ENCODE measurements at places on chromosomes 12 and 14.

DNA sequence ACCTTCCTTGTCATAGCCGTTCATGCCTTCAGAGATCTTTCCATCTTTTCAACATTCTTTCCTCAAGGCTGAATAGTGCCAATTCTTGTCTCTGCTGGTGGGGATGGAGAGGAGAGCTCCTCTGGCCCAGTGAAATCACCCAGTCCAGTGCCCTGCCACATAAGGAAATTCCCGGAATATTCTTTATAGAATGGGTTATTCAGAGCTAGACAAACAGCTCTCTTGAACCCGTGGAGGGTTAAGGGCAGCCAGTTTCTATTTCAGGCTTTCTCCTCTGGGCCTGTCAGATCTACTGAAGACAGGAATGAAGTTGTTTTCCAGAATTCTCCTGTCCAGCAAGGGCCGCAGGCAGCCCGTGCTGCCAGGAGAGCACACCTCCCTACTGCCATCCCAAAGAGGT, 8.1 kb upstream of the NRIP2 start:
- DNase-seq: no peak

- DNase-seq: no peak
Measured at GRCh38 chr12:105294886-105295479, 35.5 kb upstream of the C12orf75 start.

DNA sequence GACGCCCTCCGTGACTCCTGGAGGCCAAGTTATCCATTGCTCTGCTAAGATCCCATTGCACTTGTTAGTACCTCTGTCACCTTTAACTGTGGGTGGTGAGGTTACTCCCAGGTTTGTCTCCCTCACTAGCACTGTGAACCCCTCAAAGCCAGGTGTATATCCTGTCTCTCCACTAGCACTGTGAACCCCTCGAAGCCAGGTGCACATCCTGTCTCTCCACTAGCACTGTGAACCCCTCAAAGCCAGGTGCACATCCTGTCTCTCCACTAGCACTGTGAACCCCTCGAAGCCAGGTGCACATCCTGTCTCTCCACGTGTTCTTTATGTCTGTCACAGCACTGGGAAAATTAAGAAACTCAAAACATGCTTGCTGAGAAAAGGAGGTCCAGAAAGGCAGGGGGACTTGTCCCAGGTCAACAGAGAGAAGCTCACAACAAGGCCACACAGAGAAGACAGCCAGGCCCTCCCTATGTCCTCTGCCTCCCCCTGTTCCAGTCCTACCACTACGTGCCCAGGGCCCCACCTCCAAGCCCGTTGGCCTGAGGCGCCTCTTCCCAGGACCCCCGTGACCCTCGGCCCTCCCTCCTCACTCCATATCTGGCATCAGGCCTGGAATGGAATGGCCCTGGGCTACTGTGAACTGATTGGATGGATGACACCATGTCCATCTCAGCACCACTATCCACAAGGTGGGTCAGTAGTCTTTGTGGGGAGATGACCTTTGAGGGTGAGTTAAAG, 26.4 kb upstream of the FKBP4 start:
- no peak for DNase-seq

DNA sequence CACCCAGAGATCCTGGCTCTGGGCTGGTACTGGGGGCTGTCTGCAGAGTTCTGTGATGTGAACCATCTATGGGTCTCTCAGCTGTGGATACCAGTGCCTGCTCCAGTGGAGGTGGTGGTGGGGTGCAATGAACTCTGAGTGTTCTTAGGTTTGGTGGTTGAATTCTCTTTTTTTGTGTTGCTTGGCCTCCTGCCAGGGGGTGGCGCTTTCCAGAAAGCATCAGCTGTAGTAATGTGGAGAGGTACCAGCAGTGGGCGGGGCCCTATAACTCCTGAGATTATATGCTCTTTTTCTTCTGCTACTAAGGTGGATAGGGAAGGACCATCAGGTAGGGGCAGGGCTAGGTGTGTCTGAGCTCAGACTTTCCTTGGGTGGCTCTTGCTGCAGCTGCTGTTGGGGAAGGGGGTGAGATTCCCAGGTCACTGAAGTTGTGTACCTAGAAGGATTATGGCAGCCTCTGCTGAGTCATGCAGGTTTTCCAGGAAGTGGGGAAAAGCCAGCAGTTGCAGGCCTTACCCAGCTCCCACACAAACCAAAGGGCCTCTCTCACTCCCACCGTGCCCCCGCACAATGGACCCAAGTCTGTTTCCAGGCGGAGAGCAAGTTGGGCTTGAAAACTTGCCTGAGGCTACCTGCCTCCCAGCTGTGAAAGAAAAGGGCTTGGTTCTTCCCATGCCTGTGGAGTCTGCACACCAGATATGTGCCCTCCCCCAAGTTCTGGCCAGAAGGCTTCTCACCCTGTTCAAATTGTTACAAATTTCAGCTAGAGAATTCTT, 18.6 kb downstream of the CCER1 start:
- DNase-seq: no peak

DNA sequence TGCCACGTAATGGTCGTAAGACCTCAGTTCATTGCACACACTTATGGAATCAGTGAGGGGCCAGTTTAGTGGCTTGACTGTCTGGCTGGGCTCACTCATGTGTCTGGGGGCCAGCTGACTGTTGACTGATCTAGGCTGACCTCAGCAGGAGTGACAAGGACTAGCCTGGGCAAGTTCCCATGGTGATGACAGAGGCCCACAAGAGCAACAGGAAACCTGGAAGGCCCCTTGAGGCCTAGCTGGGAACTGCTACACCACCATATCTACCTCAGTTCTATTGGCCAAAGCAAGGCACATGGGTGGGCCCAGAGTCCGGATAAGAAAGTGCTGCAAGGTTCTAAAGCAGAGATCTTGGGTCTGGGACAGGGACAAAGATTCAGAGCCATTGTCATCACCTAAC, 21.3 kb upstream of the RFLNA start:
- no peak for DNase-seq

DNA sequence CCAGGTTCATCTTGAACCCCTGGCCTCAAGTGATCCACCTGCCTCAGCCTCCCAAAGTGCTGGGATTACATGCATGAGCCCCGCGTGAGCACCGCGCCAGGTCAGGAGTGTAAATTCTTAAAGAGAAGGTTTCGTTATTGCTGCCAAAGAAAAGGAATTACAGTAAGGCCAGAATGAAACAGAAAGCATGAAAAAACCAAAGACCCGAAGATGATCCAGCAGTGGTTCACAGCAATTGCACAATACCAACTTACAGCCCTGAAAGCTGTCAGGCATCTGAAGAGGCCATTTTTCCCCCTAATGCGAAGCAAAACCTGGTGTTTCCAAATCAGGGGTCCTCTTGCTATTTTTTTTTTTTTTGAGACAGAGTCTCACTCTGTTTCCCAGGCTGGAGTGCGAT, 10.3 kb downstream of the RBM23 start:
- DNase-seq: no peak

DNA sequence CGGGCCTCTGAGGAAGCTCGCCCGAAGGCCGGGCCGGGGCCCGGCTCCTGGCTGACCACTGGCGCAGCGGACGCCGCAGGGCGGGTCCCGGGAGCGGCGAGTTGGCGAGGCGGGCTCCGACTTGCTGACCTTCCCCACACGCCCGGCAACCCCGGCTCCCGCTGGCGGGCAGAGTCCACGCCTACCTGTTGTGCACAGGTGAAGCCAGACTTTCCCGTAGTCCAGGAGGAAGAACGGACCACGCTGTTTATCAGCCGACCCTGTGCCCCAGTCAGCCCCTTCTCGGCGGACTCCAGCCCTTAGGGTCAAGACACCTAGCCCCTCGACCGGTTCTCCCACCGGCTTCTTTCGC, 407 bp downstream of the HEATR5A start:
- no peak for DNase-seq

GRCh38 chr14:61285364-61285763, 4.2 kb upstream of the TMEM30B start:
- DNase-seq: no peak

DNA sequence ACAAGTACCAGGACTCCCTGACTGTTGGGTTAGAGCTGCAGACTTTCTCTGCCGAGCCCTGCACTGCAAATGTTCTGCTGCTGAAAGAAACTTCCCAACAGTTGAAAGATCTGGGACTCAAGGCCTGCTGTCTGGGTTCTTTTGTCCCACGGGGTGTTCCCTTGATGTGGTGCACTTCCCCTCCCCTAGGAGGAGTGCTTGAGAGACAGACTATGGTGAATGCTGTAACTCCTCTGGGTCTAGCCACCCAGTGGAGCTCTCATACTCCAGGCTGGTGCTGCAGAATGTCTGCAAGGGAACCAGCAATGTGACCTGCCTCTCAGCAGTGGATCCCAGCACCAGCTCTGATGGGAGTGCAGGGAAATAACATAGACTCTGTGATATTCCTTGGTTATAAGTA, 129.2 kb upstream of the SLCO1B1 start:
- no peak for DNase-seq

- DNase-seq: no peak
Measured at GRCh38 chr12:2118481-2119255, 65.9 kb downstream of the CACNA1C start.

GRCh38 chr14:58638231-58639197, 752 bp downstream of the DACT1 start:
- DNase-seq: no peak

DNA sequence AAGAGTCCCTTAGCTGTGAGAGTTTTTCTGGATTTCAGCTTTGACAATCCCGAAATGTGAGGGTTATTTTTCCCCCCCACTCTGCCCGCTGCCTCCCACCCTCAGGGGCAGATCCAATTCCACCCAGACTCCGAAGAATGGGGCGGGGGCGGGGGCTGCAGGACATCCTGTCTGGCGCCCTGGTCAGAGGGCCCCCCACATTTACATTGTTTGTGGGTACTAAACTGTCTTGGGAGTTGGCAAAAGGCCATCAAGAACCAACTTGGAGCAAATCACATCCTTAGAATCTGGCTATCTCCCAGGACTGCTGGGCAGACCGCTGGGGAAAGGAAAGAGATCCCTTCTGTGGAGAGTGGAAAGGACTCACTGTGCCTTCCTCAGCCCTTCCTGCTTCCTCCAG, 2.4 kb downstream of the EMP1 start:
- no peak for DNase-seq

DNA sequence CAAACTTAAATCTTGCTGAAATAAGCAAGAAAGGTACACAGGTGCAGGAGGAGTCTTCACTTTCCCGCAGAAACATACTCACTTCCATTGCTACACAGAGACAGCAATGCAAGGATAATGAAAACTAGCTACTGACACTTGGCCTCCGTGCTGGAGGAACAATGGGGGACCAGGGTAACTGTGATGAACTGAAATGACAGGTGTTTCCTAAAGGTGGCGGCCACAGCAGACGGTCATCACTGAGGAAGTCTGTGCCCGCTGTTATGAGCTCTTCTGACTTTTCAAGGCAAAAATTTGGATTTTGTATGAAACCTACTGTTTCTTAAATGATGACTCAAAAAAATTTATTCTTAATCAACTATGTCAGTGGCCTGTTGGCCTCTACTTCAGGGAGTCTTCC, 189.4 kb downstream of the CACNA1C start:
- no peak for DNase-seq

Measured in cerebellar nuclear complex (tissue), 1 donor.